HuH-7 (cell line): ENCODE measurements at places on chromosomes 12 and 14.

- no peak for DNase-seq
Observed at GRCh38 chr14:70893858-70894291, 13.4 kb upstream of the PCNX1 start.

DNA sequence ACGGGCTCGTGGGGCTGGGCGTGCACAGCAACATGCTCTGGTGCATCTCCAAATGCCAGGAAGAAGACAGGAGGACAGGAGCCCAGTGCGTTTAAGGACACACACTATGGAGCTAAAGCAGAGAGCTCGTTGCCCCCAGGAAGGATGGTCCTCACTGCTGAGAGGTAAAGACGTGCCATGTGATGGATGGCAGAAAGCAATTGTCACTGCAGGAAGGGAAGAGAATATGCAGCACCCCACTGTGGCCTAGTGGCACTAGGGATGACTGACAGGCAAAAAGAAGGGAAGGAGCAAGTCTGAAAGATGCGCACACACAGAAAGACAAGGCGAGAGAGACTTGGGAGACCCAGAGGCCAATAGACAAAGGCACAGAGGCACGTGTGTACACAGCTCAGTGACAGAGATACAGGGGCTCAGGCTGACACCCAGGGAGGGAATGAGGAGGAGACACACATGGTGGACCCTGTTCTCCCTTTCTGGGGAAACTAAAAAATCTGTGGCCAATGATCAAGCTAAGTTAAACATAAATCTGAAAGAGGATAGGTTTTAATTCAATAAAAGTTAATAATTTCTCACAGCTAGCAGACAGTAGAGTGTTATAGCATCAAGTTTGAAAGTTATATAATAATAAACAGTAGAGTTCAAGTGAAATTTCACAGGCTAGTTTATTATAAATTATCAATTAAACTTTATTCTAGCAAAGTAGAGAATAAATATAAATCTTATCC, 78.8 kb downstream of the CRACR2A start:
- DNase-seq = no peak

- DNase-seq = no peak
Observed at GRCh38 chr12:66662729-66663128, 16.1 kb downstream of the GRIP1 start.

GRCh38 chr14:63922696-63923421, 70.1 kb downstream of the SYNE2 start:
- DNase-seq = peak; percentile 52

DNA sequence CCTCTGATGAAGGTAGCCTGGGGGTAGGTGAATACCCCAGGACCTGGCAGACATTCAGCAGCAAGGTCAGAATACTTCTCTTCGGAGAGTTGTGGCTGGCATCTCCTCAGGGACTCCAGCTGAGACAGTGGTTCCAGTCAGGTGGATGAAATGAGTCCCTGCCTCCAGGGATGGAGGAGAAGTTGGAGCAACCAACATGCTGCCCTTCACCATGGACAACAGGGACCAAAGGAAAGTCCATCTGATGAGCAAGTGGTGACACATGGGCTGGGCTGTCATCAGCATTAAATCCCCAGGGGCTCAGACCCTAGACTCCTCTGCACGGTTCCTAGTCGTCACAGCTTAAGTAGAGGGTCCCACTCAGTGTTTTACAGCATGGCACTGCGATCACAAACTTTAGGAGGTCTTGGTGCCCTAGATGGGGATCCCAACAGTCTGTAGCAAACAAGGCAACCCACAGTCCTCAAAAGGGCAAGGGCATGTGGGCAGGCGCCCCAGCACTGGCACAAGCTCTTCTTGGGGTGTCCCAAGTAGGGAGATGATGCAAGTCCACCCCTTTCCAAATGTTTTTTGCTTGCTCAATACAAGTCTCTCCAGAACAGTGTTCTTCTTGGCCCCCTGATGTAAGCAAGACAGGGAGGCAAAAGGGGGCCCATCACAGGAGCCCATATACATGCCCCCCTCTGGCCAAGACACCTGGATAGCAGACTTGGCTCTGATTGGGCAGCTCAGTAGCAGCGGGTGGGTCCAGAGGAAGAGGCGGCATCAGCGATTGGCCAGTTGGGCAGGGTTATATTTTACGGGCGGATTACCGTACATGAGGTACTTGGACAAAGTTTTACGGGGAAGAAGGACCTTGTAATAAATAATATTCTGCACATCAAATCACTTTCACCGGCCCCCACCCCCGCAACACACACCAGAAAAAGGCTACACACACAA, 10.8 kb upstream of the CDH24 start:
- no peak for DNase-seq
